ENCODE measurements at places on chromosomes 6 and 20.

- DNase-seq, result no peak
Measured at GRCh38 chr20:45085867-45086266, 15.1 kb downstream of the KCNS1 start.

DNA sequence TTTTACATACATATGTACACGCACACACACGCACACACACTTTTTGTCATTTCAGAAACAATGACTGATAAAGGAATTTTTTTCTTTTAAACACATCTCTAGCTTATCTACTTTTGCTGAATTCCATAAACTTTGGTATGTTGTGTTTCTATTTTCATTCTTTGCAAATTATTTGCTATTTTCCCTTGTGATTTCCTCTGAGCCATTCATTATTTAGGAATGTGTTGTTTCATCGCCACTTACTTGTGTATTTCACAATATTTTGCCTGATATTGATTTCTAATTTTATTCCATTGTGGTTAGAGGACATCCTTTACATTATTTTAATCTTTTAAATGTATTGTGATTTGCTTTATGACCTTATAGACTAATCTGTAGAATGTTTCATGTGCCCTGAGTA is 23.6 kb upstream of the OR2J2 start:
- DNase-seq, result no peak

- DNase-seq, result no peak
Measured at GRCh38 chr6:39073471-39074355, 25.1 kb downstream of the GLP1R start.

GRCh38 chr20:22402550-22402949 is 181.8 kb downstream of the FOXA2 start:
- no peak for DNase-seq

DNA sequence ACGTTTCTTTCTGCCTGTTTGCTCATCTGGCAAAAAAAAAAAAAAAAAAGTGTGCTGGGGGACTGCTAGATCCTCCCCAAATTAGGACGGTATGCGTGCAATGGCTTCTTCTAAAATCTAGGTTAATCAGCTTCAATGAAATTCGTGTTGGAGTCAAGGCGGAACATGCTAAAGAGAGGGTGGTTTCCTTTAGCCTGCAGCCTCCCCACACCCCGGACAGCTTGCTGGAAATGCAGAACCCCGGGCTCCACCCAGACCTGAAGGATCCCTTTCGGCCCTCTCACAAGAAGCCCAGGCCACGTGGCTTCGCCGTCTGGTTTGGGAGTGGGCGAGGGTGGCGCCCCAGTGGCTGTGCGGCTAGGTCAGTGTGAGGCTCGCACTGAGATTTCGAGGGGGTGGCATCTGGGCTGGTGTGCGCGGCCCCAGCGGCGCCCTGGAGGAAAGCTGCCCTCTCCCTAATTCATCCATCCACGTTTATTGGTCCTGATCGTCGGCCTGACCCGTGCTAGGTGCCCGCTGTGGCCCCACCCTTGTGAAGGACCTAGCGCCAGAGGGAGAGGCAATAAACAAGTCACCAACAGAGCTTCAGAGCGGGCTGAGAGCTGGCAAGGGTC is 49.0 kb downstream of the APCDD1L start:
- DNase-seq, result no peak

DNA sequence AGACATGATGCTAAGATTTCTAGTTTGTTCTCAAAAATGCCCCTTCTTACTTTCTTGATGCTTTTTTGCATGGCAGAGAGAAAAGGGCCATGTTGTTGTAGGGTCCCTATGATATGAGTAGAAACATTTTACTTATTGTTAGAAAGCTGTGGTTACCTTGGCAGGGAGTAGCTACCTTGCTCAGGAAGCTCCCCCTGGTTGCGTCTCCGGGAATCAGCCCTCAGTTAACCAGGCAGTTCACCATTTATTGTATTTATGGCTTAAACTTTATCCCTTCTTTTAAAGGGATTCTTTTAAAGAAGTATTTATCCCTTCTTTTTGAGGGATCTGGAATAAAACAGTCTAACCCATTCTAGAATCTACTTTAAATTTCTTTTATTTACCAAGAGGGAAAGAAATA is 113.9 kb upstream of the PROKR2 start:
- no peak for DNase-seq

DNA sequence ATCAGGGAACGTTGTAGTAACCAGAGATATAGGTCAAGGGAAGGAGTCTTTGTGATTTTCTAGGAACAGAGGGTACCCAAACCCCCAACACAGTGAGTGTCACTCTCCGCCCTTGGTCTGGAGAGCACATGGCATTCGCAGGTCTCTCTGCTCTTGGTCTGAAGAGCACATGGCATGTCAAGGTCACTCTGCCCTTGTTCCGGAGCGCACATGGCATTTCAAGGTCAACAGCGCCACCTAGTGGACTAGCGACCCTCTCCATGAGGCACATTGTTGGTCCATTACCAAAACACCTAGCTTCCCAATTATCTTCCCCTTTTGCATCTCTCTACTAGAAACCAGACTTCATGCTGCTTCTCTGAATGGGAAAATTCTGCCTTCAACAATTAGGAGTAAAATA is 260.0 kb downstream of the C6orf118 start:
- no peak for DNase-seq

GRCh38 chr20:63416631-63417030 is 55.5 kb upstream of the CHRNA4 start:
- no peak for DNase-seq

DNA sequence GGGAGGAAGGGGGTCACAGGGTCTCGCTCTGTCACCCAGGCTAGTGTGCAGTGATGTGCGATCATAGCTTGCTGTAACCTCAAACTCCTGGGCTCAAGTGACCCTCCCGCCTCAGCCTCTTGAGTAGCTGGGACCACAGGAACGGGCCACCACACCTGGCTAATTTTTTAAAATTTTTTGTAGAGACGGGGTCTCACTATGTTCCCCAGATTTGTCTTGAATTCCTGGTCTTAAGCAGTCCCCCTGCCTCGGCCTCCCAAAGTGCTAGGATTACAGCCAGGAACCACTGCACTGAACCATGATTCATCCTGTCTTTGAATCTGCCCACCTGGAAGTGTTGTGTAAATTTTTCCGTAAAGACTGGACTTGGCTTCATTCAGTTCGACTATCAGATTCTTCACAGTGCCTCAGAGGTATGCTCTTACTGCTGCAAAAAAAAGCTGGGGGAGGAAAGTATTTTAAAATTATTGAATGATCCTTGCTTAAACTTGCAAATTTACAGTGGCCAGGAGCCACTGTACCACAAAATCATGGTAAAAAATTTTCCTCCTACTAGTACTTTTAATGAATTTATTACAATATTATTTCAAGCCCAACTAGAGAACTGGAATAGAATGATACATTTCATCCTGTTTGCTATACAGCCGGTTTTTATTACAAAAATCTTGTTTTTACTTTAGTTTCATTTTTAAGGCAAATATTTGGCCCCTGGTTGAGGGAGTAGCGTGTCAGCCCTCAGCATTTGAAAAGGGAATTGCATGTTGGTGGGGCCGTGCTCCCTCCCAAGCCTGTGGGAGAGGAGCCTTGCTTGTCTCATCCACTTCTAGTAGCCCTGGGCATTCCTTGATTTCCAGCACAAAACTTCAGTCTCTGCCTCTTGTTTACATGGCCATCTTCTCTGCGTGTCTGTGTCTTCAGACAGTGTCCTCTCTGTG is 202.5 kb upstream of the SGK1 start:
- no peak for DNase-seq

DNA sequence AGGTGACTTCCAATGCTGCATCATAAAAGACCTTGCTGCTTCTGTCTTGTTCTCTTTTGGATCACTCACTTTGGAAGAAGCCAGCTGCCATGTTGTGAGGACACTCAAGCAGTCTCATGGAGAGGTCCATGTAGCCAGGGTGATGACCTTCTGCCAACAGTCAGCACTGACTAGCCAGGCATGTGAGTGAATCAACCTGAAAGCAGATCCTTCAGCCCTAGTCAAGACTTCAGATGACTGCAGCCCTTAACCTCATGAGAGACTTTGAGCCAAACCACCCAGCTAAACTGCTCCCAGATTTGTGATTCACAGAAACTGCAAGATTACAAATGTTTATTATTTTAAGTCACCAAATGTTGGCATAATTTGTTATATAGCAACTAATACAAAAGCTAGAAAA is 86.0 kb upstream of the IYD start:
- no peak for DNase-seq
